ENCODE measurements at places on chromosomes 6 and 20. TPM values are rescaled to one million over a fixed set of nuclear protein-coding genes. Genes with fewer than 3 reads are reported as not detected.

GPSM3 gene
- total RNA-seq, result 4.5 TPM

GRCh38 chr6:89379281-89379680 is 26.8 kb upstream of the UBE2J1 start:
- no peak for DNase-seq

GRCh38 chr6:16514249-16514648 is 247.0 kb downstream of the ATXN1 start:
- peak; percentile 42 for DNase-seq

GPX5 gene
- not detected for total RNA-seq

MRPS18B gene
- total RNA-seq, result 32.1 TPM

GRCh38 chr6:105433723-105434122 is 30.8 kb upstream of the PREP start:
- no peak for DNase-seq

DNA sequence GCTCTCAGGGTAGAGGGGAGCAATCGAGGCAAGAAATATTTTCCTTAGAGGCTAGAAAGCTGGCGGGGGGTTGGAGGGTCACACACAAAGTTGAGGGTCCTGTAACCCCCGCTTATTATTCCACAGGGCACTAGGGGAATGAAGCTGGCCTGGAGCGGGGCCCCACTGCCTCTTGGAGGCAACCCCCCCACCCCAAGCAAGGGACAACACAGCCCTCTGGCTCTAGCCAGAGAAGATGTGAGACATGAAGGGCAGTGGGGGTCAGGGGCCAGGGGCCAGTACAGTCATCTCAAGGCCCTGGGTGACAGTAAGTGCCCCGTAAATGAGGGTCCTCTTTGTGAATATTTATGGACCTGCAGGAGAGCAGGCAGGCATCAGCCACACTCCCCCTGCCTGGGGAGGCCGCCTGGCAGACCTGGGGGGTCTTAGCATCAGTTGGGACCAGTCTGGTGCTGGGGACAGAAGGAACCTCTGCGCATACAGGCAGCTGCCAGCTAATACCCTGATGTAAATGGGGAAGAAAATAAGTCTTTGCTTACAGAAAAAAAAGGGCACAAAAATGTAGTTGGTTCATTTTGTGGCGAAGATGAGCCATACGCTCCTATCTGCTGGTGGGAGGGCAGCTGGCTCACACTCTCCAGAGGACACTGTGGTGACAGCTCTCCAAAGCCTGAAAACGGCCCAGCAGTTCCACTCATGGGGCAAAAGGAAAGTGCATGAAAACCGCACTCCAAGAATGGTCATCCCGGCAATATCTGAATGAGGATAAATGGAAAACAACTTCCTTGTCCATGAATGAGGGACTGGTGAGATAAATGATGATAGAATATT is 21.9 kb downstream of the SPATA2 start:
- no peak for DNase-seq

COL9A3 gene
- 10.5 TPM for total RNA-seq

DNA sequence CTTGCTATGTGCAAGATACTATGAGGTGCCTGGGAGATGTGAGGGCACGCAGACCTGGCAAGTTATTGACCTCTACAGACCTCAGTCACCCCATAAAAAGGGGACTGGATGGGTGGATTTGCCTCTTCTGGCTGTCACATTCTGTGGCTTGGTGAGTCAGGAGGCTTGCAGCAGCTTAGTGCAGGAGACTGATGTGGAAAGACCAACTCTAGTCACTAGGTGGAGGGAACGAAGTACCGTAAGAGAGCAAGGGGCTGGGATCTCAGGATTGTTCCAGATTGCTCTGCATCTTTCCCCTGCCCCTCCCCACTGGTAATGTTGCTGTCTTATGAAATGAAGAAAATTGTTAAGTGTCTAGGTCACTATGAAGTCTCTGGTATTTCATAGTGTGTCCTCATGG is 3.3 kb downstream of the MAPRE1 start:
- DNase-seq, result peak; percentile 16

DNA sequence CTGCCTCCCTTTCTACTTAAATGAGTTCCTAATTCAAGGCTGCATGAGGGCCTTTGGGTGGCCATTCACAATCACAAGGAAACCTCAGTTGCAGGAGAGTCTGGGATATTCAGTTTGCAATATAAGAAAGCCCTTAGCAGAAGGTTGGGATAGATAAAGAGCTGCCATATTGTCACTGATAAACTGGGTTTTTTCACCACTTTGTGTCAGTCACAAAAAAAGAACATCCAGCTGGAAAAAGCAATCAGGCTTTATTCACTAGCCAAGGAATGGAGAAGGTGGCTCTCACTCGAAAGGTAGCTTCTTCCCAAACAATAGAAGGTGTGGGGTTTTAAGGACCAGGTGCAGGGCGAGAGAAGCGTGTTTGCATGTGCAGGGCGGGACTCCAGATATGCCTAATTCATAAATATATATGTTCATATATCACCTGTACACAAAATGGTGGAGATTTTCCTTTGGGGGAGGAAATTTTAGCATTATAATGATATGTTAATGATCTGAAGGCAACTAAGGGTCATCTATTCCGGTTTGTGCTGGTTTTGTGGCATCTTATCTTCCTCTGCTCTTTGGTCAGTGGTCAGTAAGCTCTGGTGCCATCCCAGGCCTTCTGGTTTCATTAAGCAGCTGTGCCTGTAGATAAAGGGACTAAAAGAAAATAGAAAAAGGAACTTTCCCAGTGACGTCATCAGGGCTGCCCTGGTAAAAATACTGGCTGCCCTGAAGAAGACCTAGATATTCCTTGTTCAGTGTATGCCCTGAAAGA is 97.1 kb upstream of the IYD start:
- no peak for DNase-seq

DNA sequence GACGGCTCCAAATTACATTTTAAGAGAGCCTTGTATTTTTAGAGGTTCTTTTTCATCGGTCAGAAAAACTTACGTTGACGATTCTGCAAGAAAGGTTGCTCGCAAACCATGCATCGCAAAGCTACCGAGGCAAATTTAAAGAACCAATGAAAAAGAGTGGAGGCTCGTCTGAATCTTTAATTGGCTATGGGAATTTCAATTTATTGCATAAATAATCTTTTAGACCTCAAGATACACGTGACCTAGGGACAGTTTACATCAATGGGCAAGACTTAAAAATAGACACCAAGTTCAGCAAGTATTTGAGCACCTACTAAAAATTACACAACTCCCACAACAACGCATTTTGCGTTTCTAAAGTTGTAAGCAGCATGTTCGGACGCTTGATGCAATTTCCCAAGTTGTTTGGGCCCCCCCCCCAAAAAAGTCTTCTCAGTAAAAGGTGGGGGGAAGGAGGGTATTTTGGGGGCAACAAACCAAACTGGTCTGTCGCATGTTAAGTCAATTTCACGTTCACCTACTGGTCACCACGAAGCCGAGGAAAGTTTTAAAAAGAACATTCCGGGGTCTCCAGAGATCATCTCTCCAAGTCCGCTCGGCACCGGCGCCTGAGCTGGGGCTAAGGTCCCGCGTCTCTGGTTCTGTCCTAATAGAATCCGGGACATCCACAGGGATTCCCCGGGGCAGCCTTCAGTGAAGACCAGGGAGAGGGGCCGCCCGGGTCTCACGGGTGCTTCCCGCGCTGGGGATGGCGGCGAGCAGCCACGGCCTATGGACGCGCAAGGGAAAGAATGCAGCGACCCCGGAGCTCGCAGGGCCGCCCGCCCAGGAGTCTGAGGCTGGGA is 851 bp downstream of the SNX5 start:
- DNase-seq, result no peak

PKIB gene
- 153 TPM for total RNA-seq

DNA sequence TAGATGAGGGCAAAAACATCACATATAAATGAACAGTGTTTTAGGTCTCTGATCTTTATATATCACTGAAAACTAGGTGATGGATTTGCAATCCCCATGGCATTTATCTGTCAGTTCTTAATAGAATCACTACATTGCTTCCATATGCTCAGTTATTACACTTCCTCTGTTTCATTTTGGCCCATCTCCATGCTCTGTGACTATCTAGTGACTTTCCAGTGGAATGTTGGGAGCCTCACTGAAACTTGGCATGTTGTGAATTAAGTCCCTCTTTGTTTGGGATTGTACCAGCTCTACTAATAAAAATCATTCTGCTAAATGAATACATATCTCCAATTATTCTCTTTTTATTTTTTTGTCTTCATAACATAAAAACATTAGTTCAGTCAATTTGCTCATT is 226.1 kb upstream of the CEP162 start:
- no peak for DNase-seq

- no peak for DNase-seq
These were observed 8.3 kb downstream of the PHF3 start for GRCh38 chr6:63643862-63644261.

C6orf15 gene
- total RNA-seq, result not detected

GRCh38 chr6:115573861-115574260 is 486.8 kb downstream of the FRK start:
- DNase-seq, result no peak

DNA sequence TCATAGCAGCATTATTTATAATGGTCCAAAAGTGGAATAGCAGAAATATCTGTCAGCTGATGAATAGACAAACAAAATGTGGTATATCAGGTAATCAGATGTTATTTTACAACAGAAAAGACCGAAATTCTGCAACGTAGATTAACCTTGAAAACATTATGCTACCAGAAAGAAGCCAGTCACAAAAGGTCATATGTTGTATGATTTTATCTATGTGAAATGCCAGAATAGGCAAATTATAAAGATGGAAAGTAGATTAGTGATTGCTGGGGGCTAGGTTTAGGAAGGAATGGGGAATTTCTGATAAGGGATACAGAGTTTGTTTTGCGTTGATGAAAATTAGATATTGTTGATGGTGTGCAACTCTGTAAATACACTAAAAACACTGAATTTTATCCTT is 165.0 kb upstream of the STMND1 start:
- DNase-seq, result no peak

DNA sequence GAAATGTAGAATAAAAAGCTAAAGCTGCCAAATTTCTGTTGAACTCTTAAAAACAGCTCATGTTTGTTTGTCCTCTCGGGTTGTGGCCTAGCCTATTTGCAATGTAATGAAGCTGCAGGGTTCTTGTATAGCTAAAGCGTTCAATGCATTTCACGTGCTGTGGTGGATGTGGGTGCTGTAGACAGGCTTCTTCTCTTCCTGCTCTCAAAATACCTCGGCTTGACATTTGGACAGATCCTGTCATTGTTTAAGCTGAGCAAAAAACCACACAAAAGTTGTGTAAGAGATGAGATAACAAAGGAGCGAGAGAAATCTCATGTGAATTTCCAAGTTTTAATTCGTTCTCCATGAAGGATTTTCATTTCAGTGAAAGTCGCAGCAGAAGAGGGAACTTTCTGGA is 196.3 kb upstream of the UST start:
- no peak for DNase-seq

DNA sequence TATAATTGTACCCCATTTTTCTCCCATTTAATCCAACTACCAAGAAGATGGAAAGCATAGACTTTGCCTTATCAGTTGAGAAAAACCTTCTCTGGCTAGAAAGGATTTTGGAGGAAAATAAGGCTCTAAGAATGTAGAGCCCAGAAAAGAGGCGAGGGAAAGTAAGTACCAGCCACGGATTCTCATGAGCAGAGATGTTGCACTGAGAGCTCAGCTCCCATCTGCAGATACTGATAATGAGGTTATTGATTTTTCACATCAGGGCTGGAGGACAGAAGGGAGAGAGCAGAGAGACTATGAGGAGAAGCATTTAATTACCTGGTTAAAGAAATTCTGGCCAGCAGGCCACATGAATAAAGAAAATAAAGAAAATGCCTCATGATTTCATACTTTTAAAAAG is 104.4 kb upstream of the FAM184A start:
- no peak for DNase-seq

BNIP5 gene
- total RNA-seq, result not detected

DNA sequence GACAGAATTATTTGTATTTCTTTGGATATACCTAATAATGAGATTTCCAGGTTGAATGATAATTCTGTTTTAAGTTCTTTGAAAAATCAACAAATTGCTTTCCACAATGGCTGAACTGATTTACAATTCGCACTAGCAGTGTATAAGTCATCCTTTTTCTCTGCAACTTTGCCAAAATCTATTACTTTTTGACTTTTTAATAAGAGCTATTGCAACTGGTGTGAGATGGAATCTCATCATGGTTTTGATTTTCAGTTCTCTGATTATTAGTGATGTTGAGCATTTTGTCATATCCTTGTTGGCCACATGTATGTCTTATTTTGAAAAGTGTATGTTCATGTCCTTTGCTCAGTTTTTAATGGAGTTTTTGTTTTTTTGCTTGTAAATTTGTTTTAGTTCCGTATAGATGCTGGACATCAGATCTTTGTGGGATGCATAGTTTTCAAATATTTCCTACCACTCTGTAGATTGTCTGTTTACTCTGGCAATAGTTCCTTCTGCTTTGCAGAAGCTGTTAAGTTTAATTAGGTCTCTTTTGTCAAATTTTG is 409.8 kb upstream of the CITED2 start:
- DNase-seq, result no peak

DNA sequence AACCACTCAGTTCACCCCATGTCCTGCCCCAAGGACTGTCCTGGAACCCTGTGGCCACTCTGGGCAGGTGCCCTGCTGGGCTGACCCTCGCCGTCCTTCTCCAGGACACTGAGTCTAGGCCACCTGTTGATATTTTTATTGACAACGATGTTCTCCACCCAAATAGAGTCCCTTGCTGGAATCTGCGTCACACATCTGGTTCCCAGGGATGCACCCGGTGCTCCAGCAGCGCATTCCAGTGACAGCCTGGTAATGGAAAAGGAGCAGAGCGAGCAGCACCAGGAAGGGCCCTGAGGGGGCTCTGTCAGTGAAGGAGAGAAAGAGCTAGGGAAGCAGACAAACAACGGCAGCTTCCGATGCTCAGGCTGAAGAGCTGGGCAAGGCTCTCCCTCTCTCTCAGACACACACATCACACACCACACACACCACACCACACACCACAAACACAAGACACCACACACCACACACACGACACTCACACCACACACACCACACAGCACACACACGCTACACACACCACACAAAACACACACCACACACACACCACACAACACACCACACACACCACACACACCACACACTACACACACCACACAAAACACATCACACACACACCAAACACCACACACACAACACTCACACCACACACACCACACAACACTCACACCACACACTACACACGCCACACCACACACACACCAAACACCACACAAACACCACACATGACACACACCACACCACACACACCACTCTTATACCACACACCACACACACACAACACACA is 117.9 kb upstream of the THBS2 start:
- DNase-seq, result peak; percentile 57

DNA sequence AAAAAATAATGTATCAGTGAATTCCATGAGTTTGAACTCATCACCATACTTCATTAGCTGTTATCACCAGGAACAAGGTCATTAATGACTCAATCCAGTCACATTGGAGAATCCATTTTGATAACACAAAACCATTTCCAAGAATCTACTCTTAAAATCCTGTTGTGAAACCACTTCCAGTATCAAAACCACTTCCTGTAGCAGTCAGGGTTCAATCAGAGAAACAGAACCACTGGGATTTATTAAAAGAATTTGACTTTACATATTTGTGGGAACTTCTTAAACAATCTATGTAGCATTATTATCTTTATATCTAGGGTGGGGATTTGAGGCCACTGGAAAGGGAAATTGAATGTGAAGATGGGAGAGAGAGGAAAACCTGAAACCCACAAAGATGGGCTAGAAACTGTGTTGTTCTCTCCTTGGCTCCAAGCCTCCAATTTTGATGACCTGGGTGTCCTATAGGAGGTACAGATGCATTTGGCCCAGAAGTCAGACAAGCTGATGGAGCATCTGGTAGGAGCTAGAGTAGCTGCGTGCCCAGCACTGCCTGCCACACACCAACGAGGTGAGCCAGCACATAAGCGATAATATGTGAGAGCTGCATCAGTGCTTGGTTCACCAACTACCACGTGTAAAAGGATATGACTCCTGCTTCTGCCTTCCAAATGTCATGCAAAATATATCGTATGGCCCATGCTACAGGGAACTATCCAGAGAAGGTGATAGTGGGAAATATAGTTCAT is 117.0 kb downstream of the TMEM200A start:
- no peak for DNase-seq

Data from neural progenitor cell (in vitro differentiated cells).